ENCODE measurements at places on chromosomes 1 and 21. TPM values are rescaled to one million over a fixed set of nuclear protein-coding genes. Genes with fewer than 3 reads are reported as not detected.

GLIS1 gene
- total RNA-seq = 0.10 TPM

DIO1 gene
- not detected for total RNA-seq

AKIRIN1 gene
- total RNA-seq = 70.7 TPM

FMO4 gene
- 2.7 TPM for total RNA-seq

GRIK1 gene
- not detected for total RNA-seq

TNFSF18 gene
- total RNA-seq = not detected

EPRS1 gene
- total RNA-seq = 237 TPM

ST7L gene
- total RNA-seq = 11.4 TPM

PRELP gene
- not detected for total RNA-seq

CHD5 gene
- 0.44 TPM for total RNA-seq

CHD1L gene
- total RNA-seq = 65.9 TPM
